ENCODE measurements at places on chromosomes 2 and 18. TPM values are rescaled to one million over a fixed set of nuclear protein-coding genes. Genes with fewer than 3 reads are reported as not detected.

- peak; percentile 84 for DNase-seq
Measured at GRCh38 chr2:39994151-39994550, 215.1 kb upstream of the THUMPD2 start.

- peak; percentile 76 for DNase-seq
Measured at GRCh38 chr2:168465594-168465993, 9.5 kb downstream of the CERS6 start.

- DNase-seq: no peak
Measured at GRCh38 chr18:12625241-12625640, 32.7 kb downstream of the SPIRE1 start.

GRCh38 chr2:189013671-189014448 lies 39.7 kb downstream of the COL3A1 start:
- DNase-seq: peak; percentile 60

Gene MTIF2
- 49.8 TPM for total RNA-seq

GRCh38 chr2:30305235-30305634 lies 73.9 kb downstream of the LBH start:
- peak; percentile 63 for DNase-seq

Gene TEX44
- not detected for total RNA-seq

DNA sequence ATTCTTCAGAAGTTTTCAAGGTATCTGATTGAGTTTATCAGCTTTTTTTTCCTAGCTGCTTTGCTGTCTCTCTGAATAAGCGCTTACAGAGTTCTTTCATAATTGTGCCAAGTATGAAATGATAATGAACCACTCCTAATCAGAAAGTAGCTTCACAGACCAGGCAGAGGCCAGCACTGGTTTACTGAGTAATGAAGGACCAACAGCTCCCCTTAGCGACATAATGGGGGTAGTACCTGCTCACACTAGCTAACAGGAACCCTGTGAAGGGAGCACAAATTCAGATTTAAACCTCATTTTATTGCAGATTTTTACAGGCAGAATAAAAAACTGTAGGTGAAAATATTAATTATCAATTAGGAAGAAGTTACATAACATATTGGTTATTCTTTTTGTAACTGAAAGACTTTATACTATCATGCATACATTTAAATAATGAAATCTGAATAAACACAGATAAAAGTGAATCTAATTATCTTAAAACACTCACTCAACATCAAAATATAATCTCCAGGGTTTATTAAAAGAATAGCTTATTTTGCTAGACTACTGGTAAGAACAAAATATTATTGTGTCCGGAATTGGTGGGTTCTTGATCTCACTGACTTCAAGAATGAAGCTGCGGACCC lies 53.7 kb upstream of the LRRC30 start:
- peak; percentile 65 for DNase-seq

DNA sequence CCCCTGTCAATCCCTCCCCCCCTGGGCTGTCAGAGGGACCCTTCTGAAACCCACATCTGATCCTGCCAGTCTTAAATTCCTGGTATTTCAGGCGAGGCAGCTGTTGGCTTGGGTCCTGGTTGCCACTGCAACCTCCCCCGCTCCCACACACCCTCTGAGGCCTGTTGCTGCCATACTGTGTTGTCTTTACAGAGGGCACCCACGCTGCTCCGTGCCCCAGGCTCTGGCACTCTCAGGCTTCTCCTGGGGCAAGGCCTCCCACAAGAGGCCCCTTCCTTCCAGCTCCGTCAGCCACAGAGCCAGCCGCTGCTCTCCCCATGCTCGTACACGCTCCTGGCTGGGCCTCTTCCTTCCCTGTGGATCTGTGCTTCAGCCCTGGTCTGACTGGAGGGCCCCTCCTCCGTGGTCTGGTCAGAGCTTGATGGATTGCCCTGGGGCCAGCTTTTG lies 8.6 kb downstream of the CABLES1 start:
- peak; percentile 50 for DNase-seq

- peak; percentile 15 for DNase-seq
Measured at GRCh38 chr2:105102963-105103421, 65.1 kb downstream of the MRPS9 start.

Gene AQP12A
- not detected for total RNA-seq

Gene STARD6
- total RNA-seq: not detected

- no peak for DNase-seq
Measured at GRCh38 chr2:177579486-177580036, 187.0 kb downstream of the AGPS start.

Gene IL36A
- total RNA-seq: not detected

GRCh38 chr2:230814616-230815015 lies 50.1 kb upstream of the ITM2C start:
- no peak for DNase-seq

- no peak for DNase-seq
Measured at GRCh38 chr2:174438146-174438886, 42.8 kb downstream of the SCRN3 start.

- DNase-seq: peak; percentile 72
Measured at GRCh38 chr2:230441227-230441897, 25.4 kb downstream of the SP100 start.

Gene CACNB4
- 2.1 TPM for total RNA-seq

Gene SCN3A
- 0.33 TPM for total RNA-seq

DNA sequence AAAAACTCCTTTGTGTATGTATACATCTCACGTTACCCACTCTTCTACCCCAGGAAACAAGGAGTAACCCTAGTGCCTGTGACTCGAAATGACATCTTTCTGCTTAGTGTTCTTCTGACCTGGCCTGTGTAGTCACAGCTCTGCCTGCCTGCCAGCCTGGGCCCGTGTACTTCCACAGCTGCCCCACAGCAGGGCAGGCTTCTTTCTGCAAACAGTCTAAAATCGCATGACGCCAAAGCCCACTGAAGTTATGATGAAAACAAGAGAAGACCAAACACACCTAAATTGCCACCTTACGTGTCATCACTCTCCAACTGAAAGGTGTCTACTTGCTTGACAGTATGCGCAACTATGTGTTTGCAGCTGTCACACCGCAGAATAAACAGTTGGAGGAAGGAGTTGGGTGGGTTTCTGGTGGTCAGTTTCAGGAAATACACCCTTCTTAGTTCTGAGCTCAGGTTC lies 1.5 kb downstream of the GAREM1 start:
- DNase-seq: peak; percentile 32

Data from fibroblast of lung (primary cell).